ENCODE measurements at places on chromosomes 7 and 10. TPM values are rescaled to one million over a fixed set of nuclear protein-coding genes. Genes with fewer than 3 reads are reported as not detected.
A peak's percentile ranks its signal among the peaks of the same experiment; 100 is the strongest.

- DNase-seq, result no peak
- H3K27me3 ChIP-seq, result no peaks in the 10 kb centered on the region
- H3K4me3 ChIP-seq, result no peak overlapping the region
- H3K36me3 ChIP-seq, result no peaks in the 10 kb centered on the region
- no peak overlapping the region for H3K27ac ChIP-seq
These were observed 482.2 kb upstream of the C7orf33 start for GRCh38 chr7:148108381-148108780.

DNA sequence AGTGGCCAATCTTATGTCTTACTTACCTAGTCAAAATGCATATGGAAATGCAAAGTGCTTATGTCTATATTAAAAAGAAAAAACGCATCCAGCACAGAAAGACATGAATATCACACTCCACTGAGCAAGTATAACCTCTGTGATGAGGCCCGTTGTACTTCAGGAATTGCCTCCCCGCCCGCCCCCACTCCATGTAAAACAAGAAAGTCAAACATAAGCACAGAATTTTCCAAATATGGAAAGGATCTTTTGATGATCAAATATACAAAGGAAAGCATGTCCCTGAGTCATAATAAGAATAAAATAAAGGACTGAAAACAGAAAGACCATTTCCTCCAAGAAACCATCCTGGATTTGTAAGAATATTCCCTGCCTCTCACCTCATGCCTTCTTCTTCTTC lies 229.1 kb downstream of the BAMBI start:
- no peak overlapping the region for H3K4me3 ChIP-seq
- DNase-seq, result no peak
- no peak overlapping the region for H3K27ac ChIP-seq
- H3K4me1 ChIP-seq, result peaks cover 4% of the 10 kb centered on the region

Gene SPDYE17
- not detected for total RNA-seq

- no peak overlapping the region for H3K27ac ChIP-seq
- no peak overlapping the region for H3K4me3 ChIP-seq
These were observed 19.6 kb downstream of the ASAH2 start for GRCh38 chr10:50231515-50232260.

Gene MLXIPL
- total RNA-seq, result 0.55 TPM

- H3K27me3 ChIP-seq, result no peaks in the 10 kb centered on the region
- no peaks in the 10 kb centered on the region for H3K36me3 ChIP-seq
- peaks cover 5% of the 10 kb centered on the region for H3K4me1 ChIP-seq
- H3K27ac ChIP-seq, result no peak overlapping the region
These were observed 5.0 kb upstream of the PAXIP1 start for GRCh38 chr7:155007947-155008346.

GRCh38 chr7:22563621-22564241 lies 63.7 kb upstream of the STEAP1B start:
- H3K4me1 ChIP-seq, result peaks cover 35% of the 10 kb centered on the region
- H3K27me3 ChIP-seq, result no peaks in the 10 kb centered on the region
- peak overlapping the region; percentile 27 for H3K27ac ChIP-seq
- DNase-seq, result no peak
- H3K36me3 ChIP-seq, result no peaks in the 10 kb centered on the region

DNA sequence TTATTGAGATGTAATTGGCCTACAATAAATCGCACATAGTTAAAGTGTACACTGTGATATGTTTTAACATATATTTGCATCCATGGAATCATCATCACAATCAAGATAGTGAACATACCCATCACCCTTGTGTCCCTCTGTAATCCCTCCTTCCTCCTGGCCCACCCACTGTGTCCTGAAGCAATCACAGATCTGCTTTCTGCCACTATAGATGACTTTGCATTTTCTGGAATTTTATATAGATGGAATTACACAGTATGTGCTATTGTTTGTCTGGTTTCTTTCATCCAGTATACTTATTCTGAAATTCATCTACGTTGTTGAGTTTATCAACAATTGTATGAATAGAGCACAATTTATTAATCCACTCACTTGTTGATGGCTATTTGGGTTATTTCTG lies 181.3 kb downstream of the SNX10 start:
- H3K27ac ChIP-seq, result no peak overlapping the region
- no peak for DNase-seq
- H3K4me3 ChIP-seq, result no peak overlapping the region
- H3K36me3 ChIP-seq, result no peaks in the 10 kb centered on the region
- peaks cover 3% of the 10 kb centered on the region for H3K4me1 ChIP-seq

GRCh38 chr7:149196151-149196704 lies 882 bp downstream of the ZNF282 start:
- no peak for DNase-seq
- H3K27me3 ChIP-seq, result no peaks in the 10 kb centered on the region
- H3K36me3 ChIP-seq, result peaks cover 40% of the 10 kb centered on the region
- H3K27ac ChIP-seq, result peak overlapping the region; percentile 42

Gene HPSE2
- 0.28 TPM for total RNA-seq

DNA sequence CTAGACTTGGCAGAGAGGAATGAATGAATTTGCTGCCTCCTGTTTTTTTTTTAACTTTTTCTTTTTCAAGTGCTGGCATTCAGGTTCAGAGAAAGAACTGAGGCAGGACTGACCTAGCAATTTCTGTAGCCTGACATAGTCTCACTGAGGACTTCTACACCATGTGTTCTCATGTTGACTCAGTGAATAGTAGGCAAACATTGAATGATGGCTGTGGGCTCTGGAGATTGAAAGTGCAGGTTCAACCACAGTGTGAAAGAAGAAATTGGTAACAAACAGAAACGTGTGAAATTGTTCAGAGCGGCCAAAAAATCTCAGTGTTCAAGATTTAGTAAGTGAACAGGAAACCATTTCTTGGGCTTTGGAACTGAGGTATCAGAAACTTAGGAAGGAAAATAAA lies 322.4 kb upstream of the GHITM start:
- H3K27ac ChIP-seq, result no peak overlapping the region
- no peaks in the 10 kb centered on the region for H3K36me3 ChIP-seq
- H3K4me3 ChIP-seq, result no peak overlapping the region
- H3K4me1 ChIP-seq, result no peaks in the 10 kb centered on the region

GRCh38 chr7:7819442-7820247 lies 101.2 kb upstream of the RPA3 start:
- no peak overlapping the region for H3K4me3 ChIP-seq
- H3K36me3 ChIP-seq, result no peaks in the 10 kb centered on the region
- no peaks in the 10 kb centered on the region for H3K27me3 ChIP-seq
- no peak overlapping the region for H3K27ac ChIP-seq
- H3K4me1 ChIP-seq, result no peaks in the 10 kb centered on the region

- DNase-seq, result no peak
- H3K27me3 ChIP-seq, result no peaks in the 10 kb centered on the region
- no peaks in the 10 kb centered on the region for H3K4me1 ChIP-seq
- no peaks in the 10 kb centered on the region for H3K36me3 ChIP-seq
- no peak overlapping the region for H3K27ac ChIP-seq
- no peak overlapping the region for H3K4me3 ChIP-seq
These were observed 239.6 kb downstream of the SKIDA1 start for GRCh38 chr10:21285742-21286331.

GRCh38 chr10:125115409-125115808 lies 45.0 kb downstream of the CTBP2 start:
- no peak for DNase-seq
- peaks cover 46% of the 10 kb centered on the region for H3K4me1 ChIP-seq
- no peaks in the 10 kb centered on the region for H3K27me3 ChIP-seq
- peaks cover 10% of the 10 kb centered on the region for H3K36me3 ChIP-seq
- no peak overlapping the region for H3K4me3 ChIP-seq

Gene FASTK
- total RNA-seq, result 60.2 TPM

DNA sequence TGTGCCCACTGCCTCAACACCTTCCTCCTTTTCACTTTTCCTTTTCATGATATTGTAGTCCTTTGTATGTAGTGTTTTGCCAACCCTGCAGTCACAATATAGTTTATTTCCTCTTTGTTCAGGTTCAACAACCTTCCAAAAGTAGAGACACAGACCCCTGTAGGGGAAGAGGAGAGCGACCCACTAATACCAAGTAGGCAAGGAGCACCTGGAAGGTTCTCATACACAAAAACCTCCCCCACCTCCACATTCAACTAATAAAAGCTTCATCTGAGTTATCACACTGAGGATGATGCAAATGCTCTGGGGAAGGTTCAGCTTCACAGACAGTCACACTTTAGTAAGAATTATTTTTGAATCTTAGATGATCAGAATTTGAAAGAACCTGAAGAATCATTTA lies 41.6 kb downstream of the PIK3AP1 start:
- H3K27ac ChIP-seq, result no peak overlapping the region
- no peaks in the 10 kb centered on the region for H3K36me3 ChIP-seq
- H3K4me1 ChIP-seq, result no peaks in the 10 kb centered on the region
- H3K27me3 ChIP-seq, result no peaks in the 10 kb centered on the region
- no peak overlapping the region for H3K4me3 ChIP-seq

Gene C7orf57
- 1.8 TPM for total RNA-seq

DNA sequence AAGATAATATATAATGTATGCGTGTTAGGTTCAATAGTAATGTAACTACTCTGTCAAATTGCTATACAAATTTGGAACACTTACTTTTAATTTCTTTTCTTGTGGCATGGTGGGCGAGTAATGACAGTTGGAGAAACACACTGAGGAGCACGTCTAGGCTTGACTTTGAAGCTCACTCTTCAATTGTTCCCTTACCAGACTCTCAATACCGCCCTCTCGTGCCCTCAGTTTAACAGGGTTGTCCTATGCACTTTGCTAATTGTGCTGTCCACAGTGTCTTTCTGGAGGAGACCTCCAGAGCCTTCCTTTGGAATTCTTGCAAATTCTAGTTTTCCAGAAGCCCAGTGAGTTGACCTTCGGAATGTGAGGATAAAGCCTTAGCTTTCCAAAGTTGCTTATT lies 107.2 kb upstream of the RELN start:
- no peak overlapping the region for H3K4me3 ChIP-seq
- no peaks in the 10 kb centered on the region for H3K27me3 ChIP-seq
- no peak overlapping the region for H3K27ac ChIP-seq
- no peaks in the 10 kb centered on the region for H3K4me1 ChIP-seq
- H3K36me3 ChIP-seq, result no peaks in the 10 kb centered on the region

Gene OR6V1
- total RNA-seq, result not detected

Gene MACROH2A2
- 22.9 TPM for total RNA-seq

- no peak overlapping the region for H3K27ac ChIP-seq
- H3K36me3 ChIP-seq, result no peaks in the 10 kb centered on the region
- no peaks in the 10 kb centered on the region for H3K27me3 ChIP-seq
- peak; percentile 64 for DNase-seq
- H3K4me1 ChIP-seq, result peaks cover 9% of the 10 kb centered on the region
These were observed 14.9 kb downstream of the TRIM56 start for GRCh38 chr7:101099969-101100781.

DNA sequence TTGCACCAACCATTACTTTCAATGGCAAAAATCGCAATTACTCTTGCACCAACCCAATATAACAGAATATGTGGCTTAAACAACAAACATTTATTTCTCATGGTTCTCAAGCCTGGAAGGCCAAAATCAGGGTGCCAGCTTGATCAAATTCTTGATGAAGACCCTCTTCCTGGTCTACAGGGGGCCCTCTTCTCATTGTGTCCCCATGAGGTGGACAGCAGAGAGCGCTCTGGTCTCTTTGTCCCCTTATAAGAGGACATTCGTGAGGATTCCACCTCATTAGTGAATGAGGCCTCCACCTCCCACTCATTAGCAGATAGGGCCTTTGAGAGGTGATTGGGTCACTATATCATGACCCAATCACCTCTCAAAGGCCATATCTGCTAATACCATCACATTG lies 120.0 kb downstream of the CALN1 start:
- H3K36me3 ChIP-seq, result no peaks in the 10 kb centered on the region
- no peak for DNase-seq
- H3K4me1 ChIP-seq, result no peaks in the 10 kb centered on the region
- no peak overlapping the region for H3K4me3 ChIP-seq

GRCh38 chr10:133564816-133565215 lies 567 bp downstream of the SYCE1 start:
- no peak overlapping the region for H3K4me3 ChIP-seq
- H3K36me3 ChIP-seq, result peaks cover 16% of the 10 kb centered on the region
- H3K27me3 ChIP-seq, result no peaks in the 10 kb centered on the region
- no peak overlapping the region for H3K27ac ChIP-seq
- H3K4me1 ChIP-seq, result no peaks in the 10 kb centered on the region
- DNase-seq, result no peak

- no peaks in the 10 kb centered on the region for H3K36me3 ChIP-seq
- no peak for DNase-seq
- peak overlapping the region; percentile 7 for H3K27ac ChIP-seq
- no peaks in the 10 kb centered on the region for H3K27me3 ChIP-seq
These were observed 33.3 kb downstream of the CALML3 start for GRCh38 chr10:5557799-5558771.

Gene RBM48
- 20.6 TPM for total RNA-seq

Gene NUTM2E
- total RNA-seq, result 0.79 TPM

Gene ELOVL3
- 0.40 TPM for total RNA-seq

Gene EIF3A
- 80.4 TPM for total RNA-seq

Gene ELN
- total RNA-seq, result 287 TPM

DNA sequence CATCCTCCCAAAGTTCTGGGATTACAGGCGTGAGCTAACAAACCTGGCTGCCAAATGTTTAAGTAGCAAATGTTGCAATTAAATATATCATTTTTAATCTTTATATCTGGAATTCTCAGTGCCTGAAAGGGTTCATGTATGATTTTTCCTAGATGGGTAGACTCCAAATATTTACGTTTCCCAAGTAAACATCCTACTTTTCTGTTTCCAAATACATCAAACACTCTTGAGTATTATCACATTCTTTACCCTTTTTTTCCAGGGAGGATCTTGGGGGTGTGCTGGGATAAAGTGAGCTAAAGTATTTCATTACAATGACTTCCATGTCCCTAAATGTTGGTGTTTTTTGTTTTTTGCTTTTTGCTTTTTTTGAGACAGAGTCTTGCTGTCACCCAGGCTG lies 32.9 kb upstream of the CYTH3 start:
- H3K4me1 ChIP-seq, result no peaks in the 10 kb centered on the region
- H3K36me3 ChIP-seq, result no peaks in the 10 kb centered on the region
- H3K4me3 ChIP-seq, result no peak overlapping the region

Gene ABCB1
- 18.5 TPM for total RNA-seq

DNA sequence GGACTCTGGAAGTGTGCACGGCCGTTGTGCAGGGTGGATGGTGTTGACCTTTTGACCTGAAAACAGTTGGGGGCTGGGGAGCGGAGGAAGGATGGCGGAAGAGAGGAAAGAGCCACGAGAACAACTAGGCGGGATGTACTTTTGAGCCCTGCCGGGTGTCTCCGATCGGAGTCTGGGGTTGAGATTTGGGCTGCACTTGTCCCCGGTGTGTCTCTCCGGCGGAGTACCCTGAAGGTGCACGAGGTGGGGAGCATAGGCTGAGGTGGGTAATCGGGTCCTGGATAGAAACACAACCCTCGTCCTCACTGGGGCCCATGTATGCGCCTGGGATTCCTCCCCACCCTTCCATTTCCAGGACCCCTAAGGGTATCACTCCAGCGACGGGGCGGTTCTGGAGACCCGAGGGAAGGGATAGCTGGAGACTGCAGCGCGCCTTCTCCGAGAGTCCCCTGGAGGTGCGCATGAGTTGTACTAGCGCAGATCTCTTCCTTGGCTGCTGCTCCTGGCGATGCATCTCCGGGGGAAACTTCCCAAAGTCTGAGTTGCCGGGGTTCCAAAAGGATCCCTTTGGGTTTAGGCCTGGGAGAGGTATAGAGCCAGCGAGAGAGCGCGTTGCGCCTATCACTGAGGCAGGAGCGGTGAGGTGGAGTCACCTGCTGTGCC lies 4.6 kb upstream of the HMX2 start:
- DNase-seq, result no peak
- H3K4me1 ChIP-seq, result peaks cover 39% of the 10 kb centered on the region
- no peak overlapping the region for H3K27ac ChIP-seq
- no peaks in the 10 kb centered on the region for H3K36me3 ChIP-seq
